Epithelial cell of alveolus of lung (primary cell): ENCODE measurements at places on chromosomes 13 and 19. TPM values are rescaled to one million over a fixed set of nuclear protein-coding genes. Genes with fewer than 3 reads are reported as not detected.

Gene SHISA2
- 0.91 and 1.7 TPM in 2 replicates for total RNA-seq

Gene SYCN
- total RNA-seq, result not detected in 2 replicates

Gene FARP1
- total RNA-seq, result 47.7 and 56.7 TPM in 2 replicates

Gene PSG3
- not detected in 2 replicates for total RNA-seq

Gene RAB20
- total RNA-seq, result 8.0 and 24.7 TPM in 2 replicates

Gene ATP4B
- not detected in 2 replicates for total RNA-seq

Gene PRTN3
- total RNA-seq, result 2.6 TPM in 1 of 2 replicates, not detected in the other

Gene ESD
- 147 and 154 TPM in 2 replicates for total RNA-seq

Gene TMEM272
- total RNA-seq, result not detected in 2 replicates

Gene RASL11A
- total RNA-seq, result 4.1 and 116 TPM in 2 replicates

Gene CFAP97D2
- total RNA-seq, result not detected in 2 replicates

Gene CACNA1A
- 0.52 and 1.3 TPM in 2 replicates for total RNA-seq

Gene GADD45GIP1
- 54.9 and 63.6 TPM in 2 replicates for total RNA-seq

Gene KIR2DL3
- total RNA-seq, result not detected in 2 replicates

Gene ACP7
- 0.26 TPM in 1 of 2 replicates, not detected in the other for total RNA-seq

Gene ERFL
- total RNA-seq, result 0.13 TPM in 1 of 2 replicates, not detected in the other

Gene CYP4F3
- 0.13 TPM in 1 of 2 replicates, not detected in the other for total RNA-seq

Gene KLK4
- not detected in 2 replicates for total RNA-seq

Gene NCAN
- total RNA-seq, result 0.08 TPM in 1 of 2 replicates, not detected in the other

Gene NXNL1
- not detected in 2 replicates for total RNA-seq

Gene KRTDAP
- total RNA-seq, result not detected in 2 replicates

Gene ZSCAN18
- total RNA-seq, result 38.9 and 83.2 TPM in 2 replicates

Gene ZNF560
- 0.91 and 1.2 TPM in 2 replicates for total RNA-seq

Gene MEIOSIN
- 0.13 TPM in 1 of 2 replicates, not detected in the other for total RNA-seq

Gene CAPN12
- total RNA-seq, result 0.13 and 0.16 TPM in 2 replicates

Gene GPALPP1
- 16.5 and 27.8 TPM in 2 replicates for total RNA-seq

Gene SYT5
- total RNA-seq, result 0.08 and 0.26 TPM in 2 replicates

Gene ZIC2
- 0.24 TPM in 1 of 2 replicates, not detected in the other for total RNA-seq

Gene CDX2
- total RNA-seq, result not detected in 2 replicates

Gene CGB1
- not detected in 2 replicates for total RNA-seq

Gene LRRC8E
- 3.5 and 5.7 TPM in 2 replicates for total RNA-seq

Gene ZNF793
- 0.65 and 0.96 TPM in 2 replicates for total RNA-seq

Gene FXYD3
- total RNA-seq, result 0.39 TPM in 1 of 2 replicates, not detected in the other

Gene ADM5
- total RNA-seq, result 1.7 and 2.9 TPM in 2 replicates

Gene UBE2L5
- not detected in 2 replicates for total RNA-seq

Gene KLF1
- not detected in 2 replicates for total RNA-seq

Gene GZMM
- total RNA-seq, result 1.1 TPM in 1 of 2 replicates, not detected in the other

Gene ZNF497
- total RNA-seq, result 0.52 and 1.5 TPM in 2 replicates

Gene FXYD1
- 20.4 TPM in 1 of 2 replicates, not detected in the other for total RNA-seq

Gene MAP4K1
- total RNA-seq, result not detected in 2 replicates

Gene ZNF574
- 12.4 and 18.9 TPM in 2 replicates for total RNA-seq

Gene SLC25A41
- not detected in 2 replicates for total RNA-seq

Gene PNMA8C
- under 0.01 TPM in 1 of 2 replicates, not detected in the other for total RNA-seq
